Renal cortical epithelial cell (primary cell): ENCODE measurements at places on chromosomes 2 and 18. TPM values are rescaled to one million over a fixed set of nuclear protein-coding genes. Genes with fewer than 3 reads are reported as not detected.

The MC2R gene
- total RNA-seq, result not detected in 2 replicates

The IHH gene
- 0.25 TPM in 1 of 2 replicates, not detected in the other for total RNA-seq

The ITGB6 gene
- total RNA-seq, result 259 and 383 TPM in 2 replicates

The ITM2C gene
- total RNA-seq, result 46.5 and 85.7 TPM in 2 replicates

The SLC4A5 gene
- total RNA-seq, result 0.89 and 1.2 TPM in 2 replicates

The ST3GAL5 gene
- total RNA-seq, result 5.2 and 5.9 TPM in 2 replicates

The GNLY gene
- total RNA-seq, result not detected in 2 replicates
